ENCODE measurements at places on chromosomes 6 and 20. TPM values are rescaled to one million over a fixed set of nuclear protein-coding genes. Genes with fewer than 3 reads are reported as not detected.

Gene CST4
- not detected for total RNA-seq

DNA sequence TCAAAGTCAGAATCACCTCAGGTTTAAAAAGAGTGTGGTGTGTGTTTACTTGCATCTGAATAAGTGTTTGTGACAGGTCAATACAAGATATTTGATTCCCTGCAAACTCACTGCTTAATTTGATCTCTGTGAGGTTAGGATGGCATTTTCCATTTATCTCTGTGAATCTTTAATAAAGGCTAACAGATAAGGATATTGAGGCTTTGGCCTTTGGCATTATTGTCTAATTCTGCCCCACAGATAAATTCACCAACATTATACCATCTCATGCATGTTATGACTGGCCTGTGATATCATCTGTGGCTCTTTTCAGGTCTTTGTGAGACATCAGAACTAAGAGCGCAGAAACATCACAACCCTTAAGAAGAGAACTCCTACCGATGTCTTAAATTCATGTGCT, 84.7 kb downstream of the TRMT6 start:
- peak overlapping the region; percentile 64 for H3K27ac ChIP-seq
- no peaks in the 10 kb centered on the region for H3K27me3 ChIP-seq
- no peak for DNase-seq
- H3K36me3 ChIP-seq, result no peaks in the 10 kb centered on the region

DNA sequence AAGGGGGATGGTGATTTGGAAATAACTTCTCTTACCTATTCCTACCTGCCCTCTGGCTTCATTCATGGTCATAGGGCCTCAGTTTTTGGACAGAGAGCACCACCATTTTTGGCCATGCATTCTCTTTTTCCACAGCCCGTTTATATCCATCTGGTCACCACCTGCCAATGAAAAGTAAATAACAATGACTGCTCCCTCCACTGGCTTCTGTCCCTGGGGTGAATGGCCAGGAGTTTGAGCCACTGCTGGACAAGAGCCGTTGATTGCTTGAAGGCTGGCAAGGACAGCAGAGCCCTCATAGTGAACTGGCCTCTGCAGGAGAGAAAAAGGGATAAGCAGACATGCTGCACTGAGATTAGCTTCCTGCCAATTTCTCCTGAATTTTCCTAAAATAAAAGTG, 261.8 kb downstream of the ADGB start:
- H3K27me3 ChIP-seq, result no peaks in the 10 kb centered on the region
- DNase-seq, result no peak
- H3K36me3 ChIP-seq, result no peaks in the 10 kb centered on the region
- no peak overlapping the region for H3K4me3 ChIP-seq
- H3K4me1 ChIP-seq, result peaks cover 5% of the 10 kb centered on the region

GRCh38 chr20:23049201-23050075, at the start of gene THBD:
Gene THBD, minus strand, starts transcription at chr20:23049672. Its CDS starts 168 bp downstream, at chr20:23049504.
- peak within 1 kb of the TSS; percentile 75 for H3K4me3 ChIP-seq
- peaks cover 13% of the 10 kb centered on the region for H3K4me1 ChIP-seq

- H3K4me1 ChIP-seq, result no peaks in the 10 kb centered on the region
- DNase-seq, result no peak
- H3K4me3 ChIP-seq, result no peak overlapping the region
- H3K27ac ChIP-seq, result no peak overlapping the region
- no peaks in the 10 kb centered on the region for H3K36me3 ChIP-seq
These were observed 11.6 kb upstream of the SCGN start for GRCh38 chr6:25640446-25640845.

Gene VNN1
- total RNA-seq, result not detected

Gene TNNC2
- total RNA-seq, result 0.29 TPM

- H3K36me3 ChIP-seq, result no peaks in the 10 kb centered on the region
- no peak for DNase-seq
- H3K27ac ChIP-seq, result no peak overlapping the region
- H3K4me3 ChIP-seq, result no peak overlapping the region
These were observed 4.8 kb upstream of the MOCS1 start for GRCh38 chr6:39938773-39939654.

DNA sequence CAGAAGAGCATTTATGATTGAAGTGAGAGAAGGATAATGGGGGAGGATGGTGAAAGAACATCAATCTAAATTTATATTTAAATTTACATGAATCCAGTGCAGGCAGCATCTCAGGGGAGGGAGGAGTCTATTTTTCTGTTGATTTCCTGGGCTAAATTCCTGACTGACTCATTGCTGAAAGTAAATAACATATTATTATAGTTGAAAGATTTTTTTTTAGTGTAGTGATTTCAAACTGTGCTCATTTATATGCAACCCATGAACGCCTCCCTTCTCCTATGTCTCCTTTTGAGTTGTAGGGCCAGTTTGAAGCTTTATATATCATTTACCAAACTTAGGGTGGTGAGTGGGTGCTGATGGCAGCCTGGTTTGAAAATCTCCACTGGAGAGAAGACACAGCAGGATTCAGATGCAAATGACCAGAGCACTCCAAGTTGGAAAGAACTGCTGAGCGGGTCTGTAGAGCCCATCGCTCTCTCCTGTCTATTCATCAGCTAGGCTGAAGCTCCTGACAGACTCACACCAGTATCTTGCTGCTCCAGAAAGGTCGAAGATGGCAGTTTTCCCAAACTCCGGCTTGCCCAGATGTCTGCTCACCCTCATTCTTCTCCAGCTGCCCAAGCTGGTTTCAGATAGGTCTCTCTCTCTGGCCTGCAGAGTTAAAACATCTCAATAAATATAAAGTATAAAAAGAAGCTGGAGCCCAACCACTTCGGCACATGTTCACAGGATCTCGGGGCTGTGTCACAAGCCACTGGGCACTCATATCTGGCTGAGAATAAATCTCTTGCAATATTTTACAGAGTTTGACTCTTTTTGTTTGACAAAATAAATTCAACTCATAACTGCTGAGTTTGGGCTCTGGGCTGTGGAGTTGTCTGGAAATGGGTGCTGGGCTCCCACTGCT, 18.3 kb downstream of the BTN2A1 start:
- H3K27ac ChIP-seq, result no peak overlapping the region
- H3K27me3 ChIP-seq, result no peaks in the 10 kb centered on the region
- no peaks in the 10 kb centered on the region for H3K36me3 ChIP-seq
- H3K4me3 ChIP-seq, result no peak overlapping the region
- DNase-seq, result peak; percentile 44

Gene KCNS1
- 0.59 TPM for total RNA-seq

DNA sequence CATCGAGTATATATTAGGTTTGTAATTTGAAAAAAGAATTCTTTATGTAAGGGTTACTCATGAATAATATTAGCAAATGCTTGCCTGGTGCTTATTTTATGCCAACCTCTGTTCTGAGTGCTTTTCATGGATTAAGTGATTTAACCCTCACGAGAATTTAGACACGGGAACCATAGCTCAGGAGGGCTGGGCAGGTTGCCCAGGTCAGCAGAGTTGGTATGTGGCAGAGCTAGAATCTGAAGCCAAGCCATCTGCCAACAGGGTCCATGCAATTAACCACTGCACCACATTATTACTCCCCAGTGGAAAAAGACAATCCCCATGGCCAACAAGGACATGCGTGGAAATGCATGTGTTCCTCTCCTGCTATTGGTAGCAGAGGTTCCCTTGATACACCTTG, 345.6 kb downstream of the CDC5L start:
- no peak overlapping the region for H3K27ac ChIP-seq
- H3K4me1 ChIP-seq, result peaks cover 15% of the 10 kb centered on the region
- H3K36me3 ChIP-seq, result no peaks in the 10 kb centered on the region
- no peak overlapping the region for H3K4me3 ChIP-seq

Gene ANKRD6
- 11.5 TPM for total RNA-seq

Gene ADGRF4
- total RNA-seq, result under 0.01 TPM

DNA sequence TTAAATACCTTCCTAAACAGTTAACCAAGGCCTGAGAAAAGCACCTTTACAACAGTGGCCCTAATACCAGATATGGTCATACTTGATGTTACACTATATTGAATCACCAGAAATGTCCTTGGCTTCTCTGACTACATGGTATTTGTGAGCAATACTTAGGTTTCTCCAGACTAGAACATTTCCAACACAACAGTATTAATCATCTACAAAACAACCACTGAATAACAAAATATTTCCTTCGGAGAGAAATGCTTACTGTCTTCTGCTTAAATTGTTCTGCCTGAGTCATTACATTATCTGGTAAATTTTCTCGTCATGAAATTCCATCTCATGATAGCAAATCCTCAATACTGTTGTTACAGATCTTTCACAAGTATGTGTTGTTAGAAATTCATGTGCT, 252.9 kb upstream of the RUNX2 start:
- peak; percentile 68 for DNase-seq
- H3K36me3 ChIP-seq, result no peaks in the 10 kb centered on the region
- no peak overlapping the region for H3K4me3 ChIP-seq
- H3K27ac ChIP-seq, result peak overlapping the region; percentile 72
- no peaks in the 10 kb centered on the region for H3K27me3 ChIP-seq

DNA sequence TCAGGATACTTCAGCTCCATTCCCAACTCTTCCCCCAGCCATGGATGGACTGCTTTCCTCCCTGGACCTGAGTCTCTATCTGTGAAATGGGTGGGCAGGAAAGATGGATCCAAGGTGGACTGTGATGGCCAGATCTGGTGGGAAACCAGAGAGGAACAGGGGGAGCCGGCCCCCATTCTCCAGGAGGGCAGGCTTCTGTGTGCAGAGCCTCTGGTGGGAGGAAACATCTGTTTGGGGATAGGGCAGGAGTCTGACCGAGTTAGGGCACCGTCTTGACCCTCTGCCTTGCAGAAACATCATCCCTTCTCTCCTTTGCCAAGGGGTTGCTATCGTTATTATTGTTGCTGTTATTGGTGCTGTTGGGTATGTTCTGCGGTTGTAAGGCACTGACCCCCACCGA, 91.5 kb downstream of the TOX2 start:
- H3K4me3 ChIP-seq, result no peak overlapping the region
- no peaks in the 10 kb centered on the region for H3K4me1 ChIP-seq
- H3K27ac ChIP-seq, result no peak overlapping the region
- H3K27me3 ChIP-seq, result no peaks in the 10 kb centered on the region
- no peak for DNase-seq

Gene NHSL1
- total RNA-seq, result 6.2 TPM

DNA sequence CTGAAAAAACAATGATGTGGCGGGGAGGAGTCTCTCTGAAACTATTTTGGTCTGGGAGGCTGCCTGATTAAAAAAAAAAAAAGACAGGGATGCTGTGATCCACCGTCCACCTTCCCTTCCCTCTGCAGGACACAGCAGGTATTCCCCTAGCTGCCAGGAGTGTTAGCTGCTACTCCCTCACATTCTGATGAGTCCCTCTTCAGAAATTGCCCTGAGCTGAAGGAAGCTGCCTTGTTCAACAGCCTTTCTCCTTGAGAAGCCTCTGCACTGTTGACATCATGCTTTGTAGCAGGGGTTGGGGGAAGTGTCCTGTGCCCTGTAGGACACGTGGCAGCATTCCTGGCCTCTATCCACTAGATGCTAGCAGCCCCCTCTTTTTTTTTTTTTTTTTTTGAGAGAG, 71.7 kb upstream of the ZMYND8 start:
- H3K36me3 ChIP-seq, result no peaks in the 10 kb centered on the region
- H3K27ac ChIP-seq, result no peak overlapping the region
- H3K4me3 ChIP-seq, result no peak overlapping the region
- peaks cover 11% of the 10 kb centered on the region for H3K4me1 ChIP-seq

- H3K4me1 ChIP-seq, result no peaks in the 10 kb centered on the region
- peaks cover 62% of the 10 kb centered on the region for H3K36me3 ChIP-seq
- no peaks in the 10 kb centered on the region for H3K27me3 ChIP-seq
- DNase-seq, result peak; percentile 26
These were observed 17.1 kb downstream of the IFNGR1 start for GRCh38 chr6:137202078-137202477.

DNA sequence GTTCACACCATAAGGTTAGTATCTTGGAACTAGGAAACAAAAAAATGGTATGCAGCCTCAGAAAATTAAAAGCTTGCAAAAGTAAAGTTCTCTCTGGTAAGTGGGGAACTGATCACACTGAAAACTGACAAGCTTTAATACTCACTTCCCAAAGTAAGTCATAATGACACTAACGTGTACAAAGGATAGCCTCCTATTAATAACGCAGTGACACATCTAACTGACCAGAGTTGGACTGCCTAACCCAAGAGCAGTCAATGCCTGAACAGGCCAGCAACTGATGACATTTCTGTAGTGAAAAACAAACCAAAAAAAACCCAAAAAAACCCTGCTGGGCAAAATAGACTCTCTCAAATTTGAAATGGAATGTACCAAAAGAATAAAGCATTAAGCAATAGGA, 30.7 kb downstream of the CHD6 start:
- no peaks in the 10 kb centered on the region for H3K36me3 ChIP-seq
- peaks cover 11% of the 10 kb centered on the region for H3K4me1 ChIP-seq
- H3K27me3 ChIP-seq, result no peaks in the 10 kb centered on the region
- no peak overlapping the region for H3K27ac ChIP-seq
- H3K4me3 ChIP-seq, result no peak overlapping the region
- DNase-seq, result peak; percentile 8

Gene FAM184A
- total RNA-seq, result under 0.01 TPM

Gene TP53RK
- total RNA-seq, result 21.0 TPM

Gene RNF182
- total RNA-seq, result 3.3 TPM

Gene PTK6
- total RNA-seq, result not detected

Gene HCRTR2
- total RNA-seq, result not detected

Gene LY6G5B
- total RNA-seq, result 4.1 TPM

Gene RNF39
- not detected for total RNA-seq

DNA sequence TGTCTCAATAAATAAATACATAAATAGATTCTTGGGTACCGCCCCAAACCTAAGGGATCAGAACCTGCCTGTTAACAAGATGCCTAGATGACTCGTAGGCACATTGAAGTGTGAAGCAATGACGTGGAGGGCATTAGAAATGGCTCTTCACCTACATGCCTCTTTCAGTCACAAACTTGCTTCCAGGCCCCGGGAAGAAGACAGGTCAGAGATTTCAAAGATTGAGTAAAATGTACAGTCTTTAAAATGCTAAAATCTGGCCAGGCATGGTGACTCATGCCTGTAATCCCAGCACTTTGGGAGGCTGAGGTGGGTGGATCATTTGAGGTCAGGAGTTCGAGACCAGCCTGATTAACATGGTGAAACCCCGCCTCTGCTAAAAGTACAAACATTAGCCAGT, 480.8 kb upstream of the JARID2 start:
- no peaks in the 10 kb centered on the region for H3K36me3 ChIP-seq
- H3K27me3 ChIP-seq, result no peaks in the 10 kb centered on the region
- no peak overlapping the region for H3K27ac ChIP-seq
- DNase-seq, result no peak
- H3K4me3 ChIP-seq, result no peak overlapping the region
- H3K4me1 ChIP-seq, result peaks cover 3% of the 10 kb centered on the region

Gene F13A1
- under 0.01 TPM for total RNA-seq

DNA sequence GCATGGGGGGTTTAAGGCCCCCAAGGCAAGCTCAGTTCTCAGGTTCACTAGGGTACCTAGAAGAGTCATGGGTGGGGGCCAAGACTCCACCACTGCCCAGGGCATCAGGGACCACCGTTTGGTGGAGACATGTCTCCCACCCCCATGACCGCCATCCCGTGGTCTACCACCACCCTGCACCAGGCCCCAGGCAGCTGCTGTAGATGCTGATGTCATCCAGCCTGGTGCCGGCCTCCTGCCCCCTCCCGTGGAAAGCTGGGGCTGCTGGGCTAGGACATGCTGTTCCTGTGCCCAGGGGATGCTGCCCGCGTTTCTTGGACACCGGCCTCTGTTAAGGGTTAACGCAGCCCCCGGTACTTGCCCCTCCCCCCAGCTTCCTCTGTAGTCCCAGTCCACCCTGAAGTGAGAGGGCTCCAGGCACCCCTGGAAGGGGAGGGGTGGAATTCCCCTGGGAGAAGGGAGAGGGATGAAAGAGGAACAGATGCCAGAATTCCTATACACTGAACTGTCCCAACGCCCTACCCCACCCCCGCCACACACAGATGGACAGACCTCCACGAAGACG, 587 bp downstream of the IP6K3 start:
- H3K36me3 ChIP-seq, result no peaks in the 10 kb centered on the region
- no peak overlapping the region for H3K4me3 ChIP-seq
- peaks cover 6% of the 10 kb centered on the region for H3K27me3 ChIP-seq
- H3K27ac ChIP-seq, result no peak overlapping the region
- peaks cover 16% of the 10 kb centered on the region for H3K4me1 ChIP-seq
- peak; percentile 91 for DNase-seq

Gene C20orf204
- total RNA-seq, result 0.59 TPM

Measured in osteoblast (primary cell).